ENCODE measurements at places on chromosomes 16 and 17.

DNA sequence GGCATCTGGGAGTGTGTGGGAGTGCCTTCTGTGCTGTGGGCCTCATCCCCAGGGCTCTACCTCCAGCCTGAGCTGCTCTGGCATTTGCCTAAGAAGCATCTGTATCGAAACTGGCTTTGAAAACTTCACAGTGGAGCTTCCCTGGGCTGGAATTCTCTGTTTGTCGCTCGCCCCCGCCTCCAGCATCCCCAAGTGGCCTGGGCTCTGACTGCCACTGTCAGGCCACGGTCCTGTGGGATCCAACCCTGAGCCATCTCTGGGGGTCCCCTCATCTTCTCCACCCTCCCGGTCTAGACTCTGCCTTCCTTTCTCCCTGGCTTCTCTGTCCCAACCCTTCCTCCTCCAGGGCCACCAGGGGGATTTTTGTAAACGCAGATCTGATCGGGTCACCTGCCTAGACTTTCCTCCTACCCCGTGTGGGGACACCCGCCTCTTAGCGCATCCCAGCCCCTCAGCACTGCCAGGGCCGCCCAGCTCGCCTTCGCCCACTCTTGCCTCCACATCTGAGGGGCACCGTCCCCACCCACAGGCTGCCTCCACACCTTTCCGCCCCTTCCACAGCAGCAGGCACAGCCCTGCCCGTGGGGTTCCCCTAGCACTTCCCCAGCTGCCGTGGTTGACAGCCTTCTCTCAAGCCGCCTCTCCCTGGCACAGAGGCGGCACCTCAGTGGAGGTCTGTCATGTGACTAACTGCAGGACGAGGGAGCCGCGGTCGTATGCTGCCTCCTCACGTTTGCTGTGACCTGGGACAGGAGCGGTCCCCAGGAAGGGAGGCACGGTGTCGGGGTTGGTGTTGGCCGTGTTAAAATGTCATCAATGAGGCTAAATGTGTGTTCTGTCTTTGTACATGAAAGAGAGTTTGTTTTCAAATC, 12.0 kb downstream of the TBC1D24 start:
- DNase-seq: peak; percentile 59

GRCh38 chr17:43024407-43025289, at the start of gene RND2:
Gene RND2, plus strand, starts transcription at chr17:43025231. Its CDS starts 117 bp downstream, at chr17:43025348.
- DNase-seq: peak; percentile 71

GRCh38 chr17:77798031-77798430, 160.5 kb upstream of the TNRC6C start:
- no peak for DNase-seq

GRCh38 chr16:27639561-27640276, 89.8 kb downstream of the KATNIP start:
- peak; percentile 48 for DNase-seq

DNA sequence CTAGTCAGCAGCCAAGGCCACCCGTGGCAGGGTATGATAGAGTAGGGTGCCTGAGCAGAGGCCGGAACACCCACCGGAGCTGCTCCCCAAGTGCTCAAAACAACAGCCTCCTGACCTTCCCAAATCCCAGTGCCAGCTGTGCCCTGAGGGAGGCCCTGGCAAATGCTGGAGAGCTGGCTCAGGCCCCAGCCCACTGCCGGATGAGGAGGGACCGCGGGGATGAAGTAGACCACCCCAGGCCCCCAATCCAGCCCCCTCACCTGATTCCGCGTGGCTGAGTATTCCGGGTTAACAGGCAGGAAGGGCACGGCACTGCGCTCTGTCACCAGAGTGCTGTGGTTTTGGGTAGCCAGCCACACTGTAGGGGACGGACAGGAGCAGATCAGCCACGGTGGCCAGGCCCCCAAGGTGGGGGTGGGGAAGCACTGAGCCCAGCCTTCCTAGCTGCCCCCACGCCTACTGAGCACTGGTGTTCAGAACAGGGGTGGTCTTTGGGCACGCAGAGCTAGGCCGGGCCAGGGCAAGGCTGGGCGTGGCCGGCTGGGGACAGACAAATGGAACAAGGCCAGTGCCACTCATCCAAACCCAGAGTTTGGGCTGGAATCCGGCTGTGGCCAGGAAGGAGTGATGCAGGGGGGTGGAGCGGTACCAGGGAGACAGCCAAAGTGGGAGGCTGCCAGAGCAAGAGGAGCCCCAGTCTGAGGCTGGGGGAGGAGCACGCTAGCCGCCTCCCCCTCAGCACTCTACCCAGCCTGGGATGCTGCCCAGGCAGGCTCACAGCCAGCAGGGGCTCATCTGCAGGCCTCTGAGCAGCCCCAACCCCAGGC, 9.1 kb downstream of the TP53I13 start:
- DNase-seq: no peak

DNA sequence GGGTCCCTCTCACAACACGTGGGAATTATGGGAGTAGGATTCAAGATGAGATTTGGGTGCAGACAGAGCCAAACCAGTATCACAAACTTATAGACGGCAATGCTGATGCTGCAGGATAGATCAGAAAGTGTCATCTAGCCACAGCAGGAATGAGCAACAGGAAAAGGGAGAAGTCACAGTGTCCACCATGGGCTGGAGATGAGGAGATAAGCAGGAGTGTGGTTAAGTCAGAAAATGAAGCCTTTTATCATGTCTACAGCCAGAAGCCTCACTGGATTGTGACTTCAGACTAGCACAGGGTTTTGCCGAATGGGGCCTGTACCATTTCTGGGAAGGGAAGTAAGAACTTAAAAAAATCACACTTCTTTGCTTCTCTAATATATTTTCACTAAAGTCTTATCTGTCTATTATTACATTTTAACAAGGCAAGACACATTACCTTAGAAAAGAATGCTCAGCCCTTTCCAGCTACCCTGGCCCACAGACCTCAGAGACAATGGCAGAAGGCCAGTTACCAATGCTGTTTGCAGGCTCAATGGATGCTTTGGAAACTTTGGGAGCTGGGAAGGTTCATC, 490.2 kb upstream of the SALL1 start:
- DNase-seq: no peak

Measured in activated CD4-positive, alpha-beta T cell treated with anti-CD3 and anti-CD28 coated beads, Interleukin-2, Interleukin-4, amounts not matched to agents 100 ng/mL and 50 ng/mL, durations not matched to agents 16 hours and 8 hours (primary cell).